CD4-positive, alpha-beta T cell treated with Interleukin-15 for 4 hours (primary cell): ENCODE measurements at places on chromosomes 2 and 18.

DNA sequence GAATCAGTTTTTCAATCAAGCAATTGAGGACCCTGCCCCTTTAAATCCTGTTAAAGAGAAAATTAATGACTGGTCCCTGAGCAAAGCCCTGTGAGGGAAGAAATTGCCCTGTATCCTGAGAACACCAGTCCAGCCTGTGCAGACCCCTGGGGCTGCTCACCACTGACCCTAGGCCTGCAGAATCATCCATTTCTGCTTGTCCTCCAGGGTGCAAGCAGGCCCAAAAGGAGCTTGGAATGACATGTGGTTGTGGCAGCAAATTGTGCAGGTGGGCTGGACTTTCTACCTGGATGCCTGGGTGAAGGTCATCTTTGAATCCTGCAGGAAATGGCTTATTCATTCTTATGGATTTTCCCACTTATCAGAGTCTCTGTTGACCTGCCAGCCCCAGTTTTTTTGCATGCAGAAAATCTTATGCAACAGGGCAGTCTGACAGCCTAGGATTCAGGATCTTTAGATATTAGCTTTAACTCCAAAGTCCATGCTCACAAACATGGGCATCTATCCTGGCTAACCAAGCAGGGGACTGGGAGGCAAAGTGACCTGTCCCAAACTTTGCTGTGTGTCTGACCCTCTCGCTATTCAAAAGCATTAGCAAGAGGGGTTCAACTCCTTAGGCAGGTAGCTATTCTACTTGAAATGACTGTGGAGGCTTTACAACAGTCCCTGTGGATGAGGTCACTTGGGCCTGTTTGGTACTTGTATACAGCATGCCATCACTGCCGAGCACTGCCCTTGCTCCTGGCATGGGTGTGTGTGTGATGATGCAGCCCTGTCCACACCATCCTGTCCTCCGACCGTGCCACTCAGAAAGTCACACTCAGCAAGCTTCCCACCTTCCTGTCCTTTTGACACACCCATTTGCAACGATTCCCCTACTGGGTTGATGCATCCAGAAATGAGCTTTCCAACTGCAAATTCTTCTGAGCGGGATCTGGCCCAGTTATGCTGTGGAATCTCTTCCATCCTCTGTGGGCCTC, 85.3 kb downstream of the CAPN13 start:
- no peak for DNase-seq

DNA sequence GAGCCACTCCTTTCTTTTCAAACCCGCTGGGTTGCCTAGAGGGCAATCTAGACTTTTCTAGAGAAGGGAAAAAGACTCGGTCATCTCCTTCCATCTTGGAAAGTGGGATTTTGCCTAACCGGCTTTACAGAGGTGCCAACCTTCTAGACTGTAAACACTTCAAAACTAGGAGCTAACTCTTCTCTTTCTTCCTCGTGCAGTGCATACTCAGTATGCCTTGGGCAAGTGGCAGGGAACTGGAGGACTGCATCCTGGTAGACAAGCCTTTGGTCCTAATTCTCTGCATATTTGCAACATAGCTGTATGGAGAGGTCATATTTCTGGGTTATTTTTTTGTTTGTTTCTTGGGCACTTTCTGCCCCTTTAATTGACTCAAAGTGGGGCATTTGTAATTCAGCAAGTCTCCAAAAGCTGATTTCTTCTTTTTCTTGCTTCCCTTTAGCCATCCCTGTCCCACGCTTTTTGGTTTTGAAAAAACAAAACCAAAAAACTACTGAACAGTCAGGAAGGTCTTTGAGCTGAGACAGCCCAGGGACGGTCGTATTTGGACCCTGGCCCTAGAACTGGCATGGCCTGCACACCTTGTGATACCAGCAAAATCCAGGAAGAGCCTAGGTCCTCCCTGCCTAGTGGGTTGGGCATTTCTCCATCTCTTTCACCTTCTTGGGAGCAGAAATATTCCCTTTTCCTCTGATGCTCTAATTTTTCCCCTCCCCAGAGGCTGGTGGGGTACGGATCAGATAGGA, 5.8 kb upstream of the GATA6 start:
- DNase-seq = no peak

- no peak for DNase-seq
Observed at GRCh38 chr2:57614988-57615387, 431.6 kb upstream of the VRK2 start.

GRCh38 chr2:100767224-100767653, 52.7 kb upstream of the NPAS2 start:
- DNase-seq = no peak

- no peak for DNase-seq
Observed at GRCh38 chr2:36287363-36288275, 68.0 kb upstream of the CRIM1 start.

DNA sequence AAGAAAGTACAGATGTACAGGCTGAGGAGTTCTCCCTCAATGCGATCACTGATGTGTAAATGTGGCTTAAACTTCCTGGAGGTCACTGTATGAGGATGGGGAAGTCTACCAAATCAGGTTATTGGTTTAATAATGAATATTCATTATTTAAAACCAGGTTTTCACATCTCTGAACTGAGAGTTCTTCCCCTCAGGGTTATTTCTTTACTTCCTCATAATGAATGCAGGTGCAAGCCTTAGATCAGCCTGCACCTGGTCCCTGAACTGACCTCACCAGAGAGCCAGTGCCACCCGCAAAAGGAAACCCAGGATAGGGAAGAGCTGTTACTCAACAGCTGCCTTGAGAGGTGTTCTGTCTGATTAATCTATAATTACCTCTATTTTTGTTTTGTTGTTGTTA, 369.0 kb downstream of the EPHA4 start:
- no peak for DNase-seq

DNA sequence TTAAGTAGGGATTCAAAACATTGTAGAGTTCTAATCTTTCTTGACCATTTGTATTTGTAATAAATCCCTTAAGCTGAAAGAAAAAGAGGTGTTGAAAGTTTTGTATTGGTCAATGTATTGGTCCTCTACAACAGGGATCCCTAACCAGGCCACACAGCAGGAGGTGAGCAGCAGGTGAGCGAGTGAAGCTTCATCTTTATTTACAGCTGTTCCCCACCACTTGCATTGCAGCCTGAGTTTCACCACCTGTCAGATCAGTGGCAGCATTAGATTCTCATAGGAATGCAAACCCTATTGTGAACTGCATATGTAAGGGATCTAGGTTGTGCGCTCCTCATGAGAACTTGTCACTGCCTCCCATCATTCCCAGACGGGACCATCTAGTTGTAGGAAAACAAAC, 715.7 kb upstream of the NXPH2 start:
- DNase-seq = no peak

DNA sequence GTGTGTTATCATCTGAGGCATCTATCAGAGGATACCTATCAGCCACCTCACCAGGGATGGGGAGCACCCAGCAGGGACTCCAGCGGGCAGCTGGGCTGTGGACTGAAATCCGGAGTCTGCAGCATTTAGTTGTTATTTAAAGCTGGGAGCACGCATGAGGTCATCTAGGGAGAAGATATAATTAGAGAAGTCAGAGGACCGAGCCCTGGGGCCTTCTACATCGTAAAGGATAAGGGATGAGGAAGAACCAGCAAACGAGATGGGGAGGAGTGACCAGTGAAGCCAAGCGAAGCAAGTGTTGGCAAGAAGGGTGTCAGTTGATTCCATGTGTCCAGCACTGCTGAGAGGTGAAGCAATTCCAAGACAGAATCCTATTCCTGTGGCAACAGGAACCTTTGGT, 70.3 kb downstream of the STEAP3 start:
- DNase-seq = no peak

DNA sequence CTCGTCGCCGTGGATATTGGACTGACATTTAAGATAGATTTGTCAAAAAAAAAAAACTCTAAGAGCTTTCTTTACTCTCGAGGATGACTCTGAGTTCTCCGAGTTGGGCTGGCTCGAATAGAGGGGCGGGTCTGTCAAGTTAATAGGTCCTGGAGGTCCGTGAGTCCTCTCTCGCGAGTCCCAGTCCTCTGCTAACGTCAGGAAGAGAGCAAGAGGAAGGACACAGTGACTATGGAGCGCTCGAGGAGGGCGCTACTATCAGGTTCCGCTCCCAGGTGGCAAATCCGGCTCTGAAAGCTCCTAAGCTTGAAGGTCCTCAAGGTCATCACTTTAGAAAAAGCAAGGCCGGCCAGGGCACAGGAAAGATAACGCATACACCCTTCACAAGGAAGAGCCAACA, 404 bp upstream of the AKAIN1 start:
- DNase-seq = no peak

DNA sequence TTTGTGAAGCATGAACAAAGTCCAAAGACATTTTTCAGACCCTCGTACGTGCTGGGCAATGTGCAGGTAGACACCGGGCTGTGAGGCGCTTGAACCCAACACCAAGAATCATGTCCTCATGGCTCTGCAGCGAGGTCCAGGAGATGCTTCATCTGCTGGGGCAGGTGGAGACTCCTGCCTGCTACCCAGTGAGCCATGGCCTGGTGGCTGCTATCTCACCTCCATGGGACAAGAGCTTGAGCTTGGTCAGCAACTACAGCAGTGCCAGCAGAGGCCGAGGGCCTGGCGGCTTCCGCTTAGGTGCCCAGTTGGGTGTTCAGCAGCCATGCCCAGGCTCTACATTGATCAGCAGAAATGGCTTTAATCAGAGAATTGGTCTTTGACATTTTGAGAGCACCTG, 281.0 kb upstream of the HS6ST1 start:
- no peak for DNase-seq

DNA sequence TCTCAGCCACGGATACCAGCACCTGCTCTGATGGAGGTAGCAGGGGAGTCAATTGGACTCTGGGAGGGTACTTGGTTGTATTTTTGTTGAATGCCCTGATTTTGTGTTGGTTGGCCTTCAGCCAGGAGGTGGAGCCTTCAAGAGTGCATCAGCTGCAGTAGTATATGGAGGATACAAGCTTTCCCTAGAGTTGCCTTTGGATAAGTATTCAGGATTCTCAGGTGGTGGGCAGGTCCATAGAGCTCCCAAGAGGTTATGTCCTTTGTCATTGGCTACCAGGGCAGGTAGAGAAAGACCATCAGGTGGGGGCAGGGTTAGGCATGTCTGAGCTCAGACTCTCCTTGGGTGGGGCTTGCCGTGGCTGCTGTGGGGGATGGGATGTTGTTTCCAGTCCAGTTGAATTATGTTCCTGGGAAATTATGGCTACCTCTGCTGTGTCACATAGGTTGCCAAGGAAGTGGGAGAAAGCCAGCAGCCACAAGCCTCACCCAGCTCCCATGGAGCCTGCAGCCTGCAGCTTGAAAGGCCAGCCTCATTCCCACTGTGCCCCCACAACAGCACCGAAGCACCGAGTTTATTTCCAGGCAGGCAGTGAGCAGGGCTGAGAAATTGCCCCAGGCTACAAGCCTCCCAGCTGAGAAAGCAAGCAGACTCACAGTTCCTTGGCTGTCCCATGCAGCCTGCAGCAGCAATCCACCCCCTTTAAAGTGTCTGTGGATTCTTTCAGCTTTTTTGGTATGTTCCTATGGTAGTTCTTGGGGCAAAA, 38.6 kb upstream of the CHST9 start:
- DNase-seq = no peak

DNA sequence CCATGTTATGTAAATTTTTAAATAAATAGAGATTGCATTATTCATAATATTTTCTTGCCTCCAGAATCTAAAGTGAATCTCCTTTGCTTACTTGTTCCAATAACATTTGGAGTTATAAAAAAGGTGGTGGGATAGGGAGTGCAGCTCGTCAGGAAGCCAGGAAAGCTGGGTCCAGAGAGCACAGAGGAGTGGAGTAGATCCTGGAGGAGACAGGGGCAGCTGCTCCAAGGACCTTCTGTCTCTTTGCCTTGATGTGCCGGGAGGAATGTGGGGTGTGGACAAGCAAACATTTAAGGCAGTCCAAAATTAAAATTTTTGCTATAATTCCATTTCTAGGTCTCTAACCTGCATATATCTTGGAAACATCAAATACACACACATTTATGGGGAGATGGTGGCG, 29.3 kb downstream of the HAUS1 start:
- no peak for DNase-seq

GRCh38 chr2:240204431-240205276, 64.2 kb upstream of the OTOS start:
- DNase-seq = no peak

DNA sequence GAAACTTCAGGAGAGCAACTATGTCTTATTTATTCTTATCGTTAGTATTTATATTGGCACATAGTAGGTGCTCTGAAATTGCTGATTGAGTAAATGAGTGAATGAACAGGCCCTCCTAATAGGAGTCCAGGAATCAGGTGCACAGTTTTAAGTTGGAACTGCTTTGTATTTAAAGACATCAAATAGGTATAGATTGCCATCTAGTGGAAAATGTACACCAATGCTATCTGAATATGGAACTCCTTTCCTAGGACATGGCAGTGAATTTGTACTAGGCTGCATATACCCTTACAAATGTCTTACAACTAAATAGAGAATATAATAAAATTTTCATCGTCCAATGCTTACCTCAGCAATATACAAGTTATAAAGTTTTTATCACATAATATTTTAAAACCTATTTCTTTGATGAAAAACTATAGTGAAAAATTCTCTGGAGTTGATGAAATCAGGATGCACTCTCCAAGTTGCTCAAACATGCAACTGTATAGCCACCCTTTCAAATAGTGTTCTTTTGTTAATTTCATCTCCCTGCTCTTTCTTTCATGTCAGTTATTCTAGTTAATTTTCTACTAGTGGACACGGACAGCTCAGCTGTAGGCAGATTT, 318.9 kb upstream of the SYT4 start:
- no peak for DNase-seq

DNA sequence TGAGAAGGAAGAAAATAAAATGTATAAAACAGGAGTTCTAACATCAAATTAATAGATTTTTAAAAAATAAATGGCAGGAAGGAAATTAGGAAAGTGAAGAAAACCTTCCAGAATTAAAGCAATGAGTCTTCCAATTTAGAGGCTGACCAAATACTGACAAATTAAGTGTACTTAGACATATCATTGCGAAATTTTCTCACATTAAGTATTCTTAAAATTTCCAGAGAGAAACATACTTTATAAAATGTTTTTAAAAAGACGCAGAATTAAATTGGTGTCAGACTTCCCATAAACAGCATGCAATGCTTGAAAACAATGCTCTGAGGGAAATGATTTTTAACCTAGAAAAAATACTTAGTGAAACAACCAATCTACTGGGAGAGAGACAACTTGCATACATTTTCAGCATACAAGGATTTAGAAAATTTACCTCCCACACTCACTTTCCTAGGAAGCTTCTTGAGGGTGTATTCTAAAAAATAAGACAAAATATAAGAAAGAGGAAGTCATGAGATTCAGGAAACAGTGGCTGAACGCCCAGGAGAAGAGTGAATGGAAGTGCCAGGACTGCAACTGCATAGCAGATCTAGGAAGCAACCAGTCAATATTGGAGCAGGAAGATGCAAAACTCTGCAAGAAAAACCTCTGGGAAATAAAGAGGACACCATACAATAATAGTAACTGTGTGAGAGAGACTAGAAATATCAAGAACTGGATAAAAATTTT, 339.9 kb downstream of the ADCYAP1 start:
- DNase-seq = no peak

- DNase-seq = no peak
Observed at GRCh38 chr18:13268158-13269012, 49.8 kb downstream of the LDLRAD4 start.

DNA sequence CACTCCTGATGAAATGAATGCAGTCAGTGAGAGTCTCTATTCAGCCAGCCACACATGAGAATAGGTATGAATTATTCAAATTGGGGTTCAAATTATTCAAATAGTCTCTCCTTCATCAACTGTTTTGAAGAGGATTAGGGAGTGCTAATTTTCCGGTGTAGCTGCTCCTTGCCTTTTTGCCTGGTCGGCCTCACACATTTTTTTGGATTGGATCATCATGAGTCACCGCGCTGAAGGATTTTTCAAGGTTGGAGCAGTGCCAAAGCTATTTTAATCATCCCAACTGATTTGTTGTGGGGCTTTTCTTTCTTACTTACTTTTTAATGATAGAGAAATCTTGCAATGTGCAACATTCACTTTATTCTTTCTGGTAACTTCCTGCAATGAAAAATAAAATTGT, 2.4 kb upstream of the DTNA start:
- DNase-seq = no peak
